ENCODE measurements at places on chromosomes 7 and 10.

DNA sequence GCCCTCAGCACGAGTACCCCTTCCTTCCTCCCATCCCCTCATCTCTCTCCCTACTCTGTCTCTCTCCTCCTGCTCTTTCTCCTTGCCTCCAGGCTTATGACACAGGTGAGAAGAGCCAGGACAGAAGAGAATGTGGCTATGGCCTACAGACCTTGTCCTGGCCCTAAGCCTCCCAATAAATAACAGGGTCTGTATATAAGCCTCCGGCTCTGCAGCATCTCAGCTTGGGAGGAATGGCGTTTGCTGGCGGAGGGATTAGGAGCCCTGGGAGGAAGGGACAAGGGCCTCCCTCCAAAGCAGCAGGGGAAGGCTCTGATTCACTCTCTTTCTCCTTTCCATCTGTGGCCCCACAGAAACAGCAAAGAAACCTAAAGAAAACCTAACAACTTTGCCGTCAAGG, 45.8 kb downstream of the COL13A1 start:
- DNase-seq, result no peak

DNA sequence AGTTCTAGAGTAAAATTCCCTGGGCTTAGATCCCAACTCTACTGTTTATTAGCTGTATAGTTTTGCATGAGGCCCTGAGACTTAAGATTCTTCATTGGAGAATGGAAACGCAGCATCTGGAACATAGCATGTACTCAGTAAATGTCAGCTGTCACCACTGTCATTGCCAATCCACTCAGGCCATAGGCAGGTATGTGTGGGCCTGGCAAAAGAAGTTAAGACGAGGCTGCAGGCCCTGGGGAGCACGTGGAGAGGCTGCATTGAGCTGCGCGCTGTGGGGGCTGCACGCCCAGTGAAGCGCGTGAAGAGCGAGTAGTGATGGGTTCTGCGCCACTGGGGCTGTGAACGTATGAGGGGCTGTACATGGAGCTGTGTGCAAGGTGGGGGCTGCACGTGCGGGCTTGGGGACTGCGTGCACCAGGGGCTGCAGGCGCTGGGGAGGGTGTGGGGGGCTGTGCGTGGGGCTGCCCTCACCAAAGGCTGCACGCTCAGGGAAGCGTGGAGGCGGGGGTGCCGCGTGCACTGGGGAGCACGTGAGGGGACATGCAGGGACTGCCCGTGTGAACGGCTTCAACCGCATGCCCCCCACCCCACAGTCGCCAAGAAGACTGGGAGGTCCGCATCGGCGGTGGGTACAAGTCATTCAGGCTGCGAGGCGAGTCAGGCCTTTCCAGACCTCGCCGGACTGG, 85.5 kb downstream of the PRR15 start:
- no peak for DNase-seq

- DNase-seq, result no peak
These were observed 26.6 kb upstream of the PLA2G12B start for GRCh38 chr10:72981028-72981881.

GRCh38 chr10:85032981-85033380, 704.6 kb downstream of the CCSER2 start:
- no peak for DNase-seq

- DNase-seq, result no peak
These were observed 210.5 kb downstream of the ARHGAP21 start for GRCh38 chr10:24513155-24513554.

- DNase-seq, result no peak
These were observed 59.5 kb downstream of the KCND2 start for GRCh38 chr7:120332433-120332832.

DNA sequence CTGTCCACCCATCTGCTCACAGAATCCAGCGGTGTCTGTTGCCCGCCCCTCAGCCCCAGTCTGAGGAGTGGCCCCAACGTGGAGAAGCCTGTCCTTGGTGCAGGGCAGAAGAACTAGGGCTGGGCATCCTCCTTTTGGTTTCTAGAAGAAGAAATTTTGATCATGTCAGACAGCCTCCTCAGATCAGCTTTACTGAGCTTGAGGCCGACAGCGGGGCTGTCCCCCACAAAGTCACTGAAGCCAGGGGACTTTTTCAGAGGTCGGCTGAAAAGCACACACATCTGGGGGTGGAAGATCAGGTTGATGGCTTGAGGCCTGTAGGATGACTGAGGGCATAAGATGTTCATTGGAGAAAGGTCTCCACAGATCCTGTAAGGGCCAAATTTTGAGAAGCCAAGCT, 767.9 kb downstream of the GRID1 start:
- DNase-seq, result no peak

DNA sequence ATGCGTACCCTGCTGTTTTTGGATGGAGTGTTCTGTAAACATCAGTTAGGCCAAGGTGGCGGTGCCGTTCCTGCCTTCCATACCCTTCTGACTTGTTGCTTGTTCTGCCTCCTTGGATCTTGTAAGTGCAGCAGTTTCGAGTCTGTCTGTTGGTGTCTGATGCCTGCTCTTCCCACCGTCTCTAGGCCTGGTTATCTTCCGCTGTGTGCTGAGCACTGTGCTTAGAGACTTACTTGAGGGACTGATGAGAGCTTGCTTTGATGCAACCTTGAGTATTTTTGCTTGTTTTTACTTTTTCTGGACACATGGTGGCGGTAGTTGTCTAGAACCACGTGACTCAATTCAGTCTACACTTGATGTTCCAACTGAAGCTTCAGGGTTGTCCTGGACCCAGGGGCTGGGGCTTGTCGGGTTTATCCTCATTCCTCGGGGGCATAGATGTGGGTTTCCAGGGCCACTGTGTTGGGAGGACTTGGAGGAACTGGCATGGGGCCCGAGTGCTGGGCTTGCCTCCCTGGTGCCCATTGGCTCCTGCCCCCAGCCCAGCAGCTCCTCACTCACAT, 14.4 kb upstream of the SPRN start:
- DNase-seq, result peak; percentile 38

DNA sequence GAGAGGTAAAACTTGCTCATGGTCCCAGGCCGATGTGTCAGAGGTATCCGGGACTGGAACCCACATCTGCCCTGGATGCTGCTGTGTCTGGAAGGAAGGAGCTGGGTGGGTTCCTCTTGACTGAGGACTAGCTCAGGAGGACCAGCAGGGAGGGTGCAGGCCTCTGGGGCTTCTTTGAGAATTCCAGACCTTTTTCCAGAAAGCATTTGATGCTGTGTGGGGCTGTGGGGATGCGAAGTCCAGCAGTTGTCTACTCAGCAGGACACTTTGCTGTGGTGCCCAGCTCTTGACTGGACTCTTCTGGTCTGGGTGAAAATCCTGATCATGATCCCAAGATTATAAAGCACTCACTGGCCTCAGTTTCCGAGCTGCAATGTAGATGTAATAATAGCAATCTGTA, 1.7 kb downstream of the RAMP3 start:
- no peak for DNase-seq

DNA sequence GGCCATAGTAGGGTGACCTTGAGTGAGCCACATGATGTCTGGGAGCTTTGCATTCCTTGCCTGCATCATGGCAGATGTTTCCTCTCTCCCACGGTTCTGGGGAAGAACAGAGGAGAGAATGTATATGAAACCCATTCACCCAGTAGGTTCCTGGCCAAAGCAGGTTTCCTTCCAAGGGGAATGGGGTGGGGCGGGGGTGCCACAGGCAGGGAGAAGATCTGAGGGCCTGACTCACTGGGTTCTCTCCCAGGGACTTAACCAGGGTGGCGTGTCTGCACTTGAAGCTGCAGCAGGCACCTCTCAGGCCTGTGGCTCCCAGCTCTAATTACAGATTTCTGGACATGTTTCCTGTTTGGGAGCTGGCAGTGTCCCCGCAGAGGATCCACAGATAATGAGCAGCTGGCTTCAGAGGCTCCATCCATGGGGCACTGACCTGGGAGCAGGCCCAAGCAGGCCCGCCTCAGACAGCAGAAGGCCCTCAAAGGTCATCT, 50.2 kb upstream of the ZMIZ1 start:
- no peak for DNase-seq

- no peak for DNase-seq
These were observed 19.5 kb downstream of the RBM33 start for GRCh38 chr7:155663937-155664336.

DNA sequence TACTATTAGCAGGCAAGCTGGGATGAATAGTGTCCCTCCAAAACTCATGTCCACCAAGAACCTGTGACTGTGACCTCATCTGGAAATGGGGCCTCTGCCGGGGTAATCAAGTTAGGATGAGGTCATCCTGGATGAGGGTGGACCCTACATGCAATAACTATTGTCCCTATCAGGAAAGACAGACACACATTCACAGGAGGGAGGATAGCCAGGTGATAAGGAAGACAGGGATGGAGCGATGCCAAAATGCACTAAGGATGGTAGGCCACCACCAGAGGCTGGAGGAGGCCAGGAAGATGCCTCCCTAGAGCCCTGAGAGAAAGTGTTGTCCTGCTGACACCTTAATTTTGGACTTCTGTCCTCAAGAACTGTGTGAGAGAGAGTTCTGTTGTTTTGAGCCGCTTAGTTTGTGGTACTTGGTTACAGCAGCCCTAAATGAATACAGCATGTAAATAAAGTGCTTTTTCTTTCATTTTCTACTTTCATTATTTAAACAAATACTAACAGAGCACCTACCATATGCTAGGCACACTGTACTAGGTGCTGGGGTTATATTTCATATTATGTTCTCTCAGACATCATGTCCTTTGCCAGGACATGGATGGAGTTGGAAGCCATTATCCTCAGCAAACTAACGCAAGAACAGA, 111.9 kb downstream of the USP6NL start:
- no peak for DNase-seq

- no peak for DNase-seq
These were observed 24.7 kb upstream of the SFTPA1 start for GRCh38 chr10:79585870-79586527.

DNA sequence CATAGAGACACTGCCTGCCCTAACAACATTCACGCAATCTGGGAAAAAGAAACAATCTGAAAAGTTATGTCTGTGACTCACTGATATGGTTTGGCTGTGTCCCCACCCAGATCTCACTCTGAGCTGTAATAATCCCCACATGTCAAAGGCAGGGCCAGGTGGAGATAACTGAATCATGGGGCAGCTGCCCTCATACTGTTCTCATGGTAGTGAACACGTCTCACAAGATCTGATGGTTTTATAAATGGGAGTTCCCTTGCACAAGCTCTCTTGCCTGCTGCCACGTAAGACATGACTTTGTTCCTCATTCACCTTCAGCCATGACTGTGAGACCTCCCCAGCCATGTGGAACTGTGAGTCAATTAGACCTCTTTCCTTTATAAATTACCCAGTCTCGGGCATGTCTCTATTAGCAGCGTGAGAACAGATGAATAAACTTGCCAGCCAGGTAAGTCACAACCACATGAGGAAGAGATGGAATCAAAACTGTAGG, 341.5 kb upstream of the AOAH start:
- peak; percentile 57 for DNase-seq

GRCh38 chr10:72846238-72846637, 47.3 kb upstream of the OIT3 start:
- DNase-seq, result no peak

- no peak for DNase-seq
These were observed 417.0 kb downstream of the HTR7 start for GRCh38 chr10:90440870-90441269.

GRCh38 chr10:33799281-33799943, 464.9 kb upstream of the NRP1 start:
- no peak for DNase-seq
